Activated CD4-positive, alpha-beta T cell treated with anti-CD3 and anti-CD28 coated beads, Interleukin-2, amount 50 U/mL, for 4 hours (primary cell): ENCODE measurements at places on chromosomes 1 and 21.

DNA sequence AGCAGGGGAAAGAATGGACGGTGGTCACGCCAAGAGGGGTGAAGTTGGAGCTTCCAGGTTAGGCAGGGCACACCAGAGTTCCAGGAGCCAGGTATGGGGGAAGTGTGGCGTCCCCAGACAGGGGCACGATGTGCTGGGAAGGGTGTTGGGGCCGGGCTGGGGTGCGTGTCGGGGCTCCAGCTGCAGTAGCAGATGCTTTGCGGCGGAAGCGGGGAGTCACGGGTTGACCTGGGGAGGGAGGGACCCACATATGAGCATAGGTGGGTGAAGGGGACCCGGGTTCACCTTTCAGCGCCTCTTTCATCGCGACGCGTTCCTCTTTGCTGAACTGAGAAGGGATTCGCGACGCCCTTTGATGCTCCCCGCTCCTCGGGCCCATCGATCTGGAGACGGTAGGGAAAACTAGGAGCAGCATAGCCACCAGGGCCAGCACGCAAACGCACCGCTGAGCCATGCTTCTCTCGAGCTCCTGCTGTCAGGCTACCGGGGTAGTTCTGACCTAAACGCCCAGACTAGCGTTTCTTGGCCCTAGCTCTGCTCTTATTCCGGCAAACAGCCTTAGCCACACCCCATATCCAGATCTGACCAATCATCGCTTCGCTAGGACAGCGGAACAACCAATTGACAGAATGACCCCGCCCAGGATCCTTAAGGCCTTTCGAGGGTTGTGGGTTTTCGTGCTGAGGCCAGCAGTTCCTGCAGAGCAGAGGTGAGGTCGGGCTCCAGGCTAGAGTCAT lies at the start of gene PM20D1:
Gene PM20D1 (minus strand): TSS at position 514 of the 737 bp plus-strand sequence. CDS start 60 bp downstream, at position 454.
- DNase-seq, result peak; percentile 73

- DNase-seq, result no peak
Observed at GRCh38 chr1:234585330-234586055, 24.5 kb downstream of the IRF2BP2 start.

GRCh38 chr1:233662575-233663304 lies 48.8 kb downstream of the KCNK1 start:
- no peak for DNase-seq

DNA sequence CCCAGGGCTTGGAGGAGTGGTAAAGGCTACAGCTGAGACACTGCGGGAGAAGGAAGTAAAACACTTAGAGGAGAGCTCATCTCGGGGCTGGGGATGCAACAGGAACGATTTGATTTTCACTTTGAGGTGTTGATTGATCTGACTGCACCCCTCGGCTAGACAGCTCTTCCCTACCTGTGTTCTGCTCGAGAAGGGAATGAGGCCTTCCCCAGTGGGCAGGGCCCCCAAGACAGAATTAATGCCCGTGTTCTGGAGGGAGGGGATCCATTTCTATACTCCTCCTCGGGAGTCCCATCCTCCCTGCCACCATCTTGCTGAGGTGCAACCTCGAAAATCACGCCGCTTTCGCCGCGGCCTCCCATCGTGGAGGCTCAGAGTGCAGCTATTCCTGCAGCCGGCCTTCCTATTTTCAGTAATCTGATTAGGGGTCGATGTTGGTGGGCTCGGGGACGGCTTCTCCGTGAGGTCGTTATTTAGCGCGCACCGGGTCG lies 2.4 kb downstream of the ATP2B4 start:
- no peak for DNase-seq
